ENCODE measurements at places on chromosomes 7 and 10. TPM values are rescaled to one million over a fixed set of nuclear protein-coding genes. Genes with fewer than 3 reads are reported as not detected.
A peak's percentile ranks its signal among the peaks of the same experiment; 100 is the strongest.

- no peak for DNase-seq
These were observed 95.0 kb downstream of the VPS50 start for GRCh38 chr7:93327006-93327633.

DNA sequence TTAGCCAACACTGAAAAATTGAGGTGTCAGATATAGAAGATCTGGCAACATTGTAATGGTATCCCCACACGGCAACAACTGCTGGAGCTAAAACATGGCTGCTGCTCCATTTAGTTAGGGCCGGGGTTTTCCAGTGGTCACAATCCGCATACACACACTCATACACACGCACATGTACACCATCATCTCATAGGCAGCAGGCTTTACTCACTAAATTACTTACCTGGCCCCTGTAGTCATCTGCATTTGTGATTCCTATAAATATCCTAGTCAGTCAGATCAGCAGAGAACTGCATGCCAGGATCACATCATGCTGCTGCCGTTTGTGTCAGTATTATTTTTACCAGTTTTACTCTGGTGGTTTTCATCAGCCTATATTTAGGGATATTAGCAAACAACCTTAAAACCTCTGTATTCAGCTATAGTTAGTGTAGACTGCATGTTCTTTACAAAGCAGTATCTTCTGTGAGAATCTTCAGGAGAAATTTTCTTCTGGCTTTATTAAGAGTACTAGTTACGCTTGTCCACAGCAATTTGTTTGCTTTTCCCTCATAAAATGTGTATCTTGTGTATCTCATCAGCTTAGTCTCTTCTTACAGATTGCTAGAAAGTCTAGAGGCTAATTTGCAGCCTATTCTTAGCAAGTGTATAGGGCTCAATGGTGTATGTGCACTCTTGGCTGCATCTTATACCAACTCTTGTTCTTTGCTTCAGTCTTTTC is 38.3 kb upstream of the PTPN12 start:
- DNase-seq, result no peak

The FANK1 gene
- total RNA-seq, result 0.73 TPM

The ASB4 gene
- not detected for total RNA-seq

The SLC26A4 gene
- not detected for total RNA-seq

DNA sequence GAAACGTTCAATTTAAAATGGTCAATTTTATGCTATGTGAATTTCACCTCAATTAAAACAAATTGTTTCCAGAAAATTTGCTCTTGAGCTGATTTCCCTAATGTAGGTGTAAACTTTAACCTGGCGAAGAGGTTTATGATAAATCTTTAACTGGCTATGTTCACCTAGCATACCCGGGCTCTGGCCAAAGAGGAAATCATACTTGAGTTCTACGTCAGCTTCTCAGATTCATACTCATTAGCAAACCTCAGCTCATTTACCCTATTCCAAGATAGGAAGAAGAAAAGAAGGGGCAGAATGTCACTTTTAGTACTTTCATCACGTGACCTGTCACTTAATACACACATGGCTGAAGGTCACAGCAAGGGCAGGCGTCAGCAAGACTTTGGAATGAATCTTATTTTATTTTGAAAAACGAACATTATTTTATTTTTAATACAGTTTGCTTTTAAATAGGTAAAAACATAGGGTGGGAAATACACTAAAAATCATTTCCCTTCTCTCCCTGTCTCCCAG is 97.0 kb downstream of the ABLIM1 start:
- no peak for DNase-seq

The HOXA6 gene
- total RNA-seq, result 8.1 TPM

GRCh38 chr10:98309366-98310355 is 41.7 kb upstream of the LOXL4 start:
- DNase-seq, result peak; percentile 72

The HMX3 gene
- not detected for total RNA-seq

- no peak for DNase-seq
These were observed 213.5 kb upstream of the TMEM229A start for GRCh38 chr7:124246262-124246863.

DNA sequence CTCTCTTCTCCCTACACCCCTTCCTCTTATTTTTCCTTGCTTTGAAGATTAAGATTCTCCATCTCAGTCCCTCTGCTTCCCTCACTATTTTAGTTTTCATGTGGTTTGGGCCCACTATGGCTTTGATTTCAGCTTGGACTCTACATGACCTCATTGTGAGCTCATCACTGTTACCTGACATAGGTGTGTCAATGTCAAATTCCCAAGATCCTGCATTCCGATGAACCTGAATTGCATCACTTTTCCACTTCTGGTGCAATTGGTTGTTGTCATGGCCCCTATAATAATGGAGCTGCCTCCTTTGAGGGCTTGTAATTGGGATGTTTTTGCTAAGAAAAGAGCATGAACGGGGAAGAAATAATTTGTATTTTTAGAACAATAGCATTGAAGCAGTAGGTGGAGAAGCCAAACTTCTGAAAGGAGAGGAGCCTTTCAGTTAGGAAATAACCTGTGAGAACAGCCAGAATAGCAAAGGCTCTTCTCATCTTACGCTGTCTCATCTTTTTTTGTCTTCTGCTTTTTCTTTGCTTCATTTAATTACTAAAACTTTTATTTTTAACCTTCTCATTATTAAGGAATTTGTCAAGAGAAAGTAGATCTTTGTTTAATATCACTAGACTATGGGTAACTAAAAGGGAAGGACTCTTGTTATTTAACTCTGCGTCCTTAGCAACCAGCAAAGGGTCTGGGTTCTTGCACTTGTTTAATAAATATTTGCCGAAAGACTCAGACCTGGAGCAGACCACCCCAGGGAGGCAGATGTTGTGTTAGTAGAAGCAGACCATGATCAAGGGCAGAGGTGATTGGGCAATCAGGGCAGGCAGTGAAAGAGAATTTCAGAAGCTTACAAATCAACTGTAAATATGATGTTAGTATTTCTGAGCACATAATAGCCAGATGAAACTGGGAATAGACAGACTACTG is 95.4 kb downstream of the TES start:
- no peak for DNase-seq

GRCh38 chr10:35813219-35813618 is 171.1 kb upstream of the FZD8 start:
- no peak for DNase-seq

The TSPAN15 gene
- total RNA-seq, result 86.5 TPM

The NUTM2E gene
- 0.14 TPM for total RNA-seq

GRCh38 chr10:126137562-126138221 is 241.3 kb downstream of the FANK1 start:
- no peak for DNase-seq

The GATA3 gene
- total RNA-seq, result 27.7 TPM

The ADRA2A gene
- 0.67 TPM for total RNA-seq

All from Caco-2 (cell line).